Fibroblast of villous mesenchyme (primary cell): ENCODE measurements at places on chromosomes 5 and 9. TPM values are rescaled to one million over a fixed set of nuclear protein-coding genes. Genes with fewer than 3 reads are reported as not detected.

The GMCL2 gene
- not detected in 2 replicates for total RNA-seq

GRCh38 chr5:2697446-2698200, 53.9 kb downstream of the IRX2 start:
- DNase-seq = no peak

- DNase-seq = no peak
Observed at GRCh38 chr5:67337751-67338150, 141.2 kb upstream of the CD180 start.

The ARID3C gene
- total RNA-seq = 0.32 TPM in 1 of 2 replicates, not detected in the other

The LRRC19 gene
- not detected in 2 replicates for total RNA-seq

DNA sequence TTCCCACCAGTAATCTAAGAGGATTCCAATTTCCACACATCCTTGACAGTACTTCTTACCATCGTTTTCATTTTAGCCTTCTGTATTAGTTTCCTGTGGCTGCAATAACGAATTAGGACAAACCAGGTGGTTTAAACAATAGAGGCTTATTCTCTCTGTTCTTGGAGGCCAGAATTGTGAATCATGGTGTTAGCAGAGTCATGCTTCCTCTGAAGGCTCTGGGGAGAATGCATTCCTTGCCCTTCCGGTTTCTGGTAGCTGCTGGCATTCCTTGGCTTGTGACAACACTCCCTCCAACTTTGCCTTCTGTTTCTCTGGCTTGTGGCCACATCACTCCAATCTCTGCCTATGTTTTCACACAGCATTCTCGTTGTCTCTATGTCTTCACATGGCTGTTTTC, 23.5 kb downstream of the RIGI start:
- peak; percentile 34 for DNase-seq

GRCh38 chr5:149406203-149406978, 27.3 kb upstream of the IL17B start:
- DNase-seq = peak; percentile 97

The SHOC1 gene
- total RNA-seq = under 0.01 TPM in 1 of 2 replicates, not detected in the other

The C8G gene
- 0.86 TPM in 1 of 2 replicates, not detected in the other for total RNA-seq

The MIER3 gene
- total RNA-seq = 18.4 and 28.9 TPM in 2 replicates

GRCh38 chr5:150352244-150353031, 5.1 kb upstream of the TCOF1 start:
- DNase-seq = no peak

DNA sequence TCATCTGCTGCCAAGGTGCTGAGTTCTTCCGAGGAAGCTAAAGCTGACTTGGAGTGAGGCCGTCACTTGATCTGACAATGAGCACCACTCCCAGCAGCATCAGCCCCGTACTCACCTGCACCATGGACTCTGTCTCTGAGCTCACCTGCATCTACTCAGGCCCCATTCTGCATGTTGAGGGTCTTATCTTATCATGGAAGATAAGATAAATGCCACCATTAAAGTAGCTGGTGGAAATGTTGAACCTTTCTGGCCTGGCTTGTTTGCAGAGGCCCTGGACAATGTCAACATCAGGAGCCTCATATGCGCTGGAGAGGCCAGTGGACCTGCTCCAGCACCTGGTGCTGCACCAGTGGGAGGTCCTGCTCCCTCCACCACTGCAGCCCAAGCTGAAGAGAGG, 35.0 kb upstream of the HMGCS1 start:
- no peak for DNase-seq
